ENCODE measurements at places on chromosomes 2 and 18. TPM values are rescaled to one million over a fixed set of nuclear protein-coding genes. Genes with fewer than 3 reads are reported as not detected.

The C2orf92 gene
- 5.2 TPM for total RNA-seq

The ZNF385B gene
- total RNA-seq: not detected

The GPR75 gene
- total RNA-seq: 11.4 TPM

The RNF152 gene
- 0.07 TPM for total RNA-seq

DNA sequence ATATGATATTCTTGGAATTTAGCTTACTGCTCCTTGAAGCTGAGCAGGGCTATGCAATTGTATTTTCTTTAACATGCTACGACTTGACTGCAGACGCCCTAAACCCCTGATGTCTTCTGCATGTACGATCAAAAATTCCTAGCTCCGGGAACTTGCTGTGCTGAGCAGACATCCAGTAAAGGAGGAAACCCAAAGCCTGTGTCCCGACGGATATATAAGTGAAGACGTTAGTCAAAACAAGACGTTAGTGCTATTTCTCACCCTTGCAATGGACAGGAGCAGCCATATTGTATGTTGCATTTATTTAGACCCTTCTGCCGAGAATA lies 51.5 kb downstream of the SETBP1 start:
- H3K4me3 ChIP-seq: peak overlapping the region; percentile 26
- peaks cover 37% of the 10 kb centered on the region for H3K4me1 ChIP-seq
- DNase-seq: no peak
- no peaks in the 10 kb centered on the region for H3K27me3 ChIP-seq
- no peaks in the 10 kb centered on the region for H3K36me3 ChIP-seq

DNA sequence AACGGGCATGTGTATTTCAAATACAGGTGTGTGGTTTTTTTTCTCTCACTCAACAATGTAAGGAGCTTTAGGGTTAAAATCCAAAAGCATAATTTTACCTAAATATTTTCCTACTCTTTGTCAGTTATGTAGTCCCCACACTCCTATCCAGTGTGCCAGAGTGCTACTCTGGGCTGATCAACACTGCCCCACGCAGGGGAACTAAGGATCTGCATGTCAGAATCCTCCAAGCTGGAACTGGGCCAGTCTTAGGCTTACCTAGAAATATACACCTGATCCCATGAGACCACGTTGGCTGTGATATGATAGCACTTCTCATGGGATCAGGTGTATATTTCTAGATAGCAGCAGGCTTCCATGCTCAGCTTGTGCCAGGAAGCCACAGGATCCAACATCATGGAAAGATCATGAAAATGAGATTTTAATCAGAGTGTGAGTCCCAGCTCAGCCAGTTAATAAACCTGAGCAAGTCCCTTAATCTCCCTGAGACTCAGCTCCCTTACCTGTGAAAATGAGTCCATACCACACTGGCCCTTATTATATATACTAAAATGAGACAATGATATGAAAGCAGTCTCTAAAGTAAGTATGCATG lies 29.7 kb downstream of the CCDC141 start:
- no peaks in the 10 kb centered on the region for H3K27me3 ChIP-seq
- peak; percentile 73 for DNase-seq
- no peak overlapping the region for H3K27ac ChIP-seq
- H3K4me1 ChIP-seq: peaks cover 6% of the 10 kb centered on the region

GRCh38 chr18:9901377-9901776 lies 12.4 kb upstream of the VAPA start:
- DNase-seq: no peak
- no peak overlapping the region for H3K4me3 ChIP-seq
- no peaks in the 10 kb centered on the region for H3K27me3 ChIP-seq
- no peaks in the 10 kb centered on the region for H3K36me3 ChIP-seq

GRCh38 chr2:136025057-136025973 lies 39.9 kb upstream of the DARS1 start:
- DNase-seq: no peak
- no peaks in the 10 kb centered on the region for H3K36me3 ChIP-seq
- no peak overlapping the region for H3K27ac ChIP-seq
- no peak overlapping the region for H3K4me3 ChIP-seq

DNA sequence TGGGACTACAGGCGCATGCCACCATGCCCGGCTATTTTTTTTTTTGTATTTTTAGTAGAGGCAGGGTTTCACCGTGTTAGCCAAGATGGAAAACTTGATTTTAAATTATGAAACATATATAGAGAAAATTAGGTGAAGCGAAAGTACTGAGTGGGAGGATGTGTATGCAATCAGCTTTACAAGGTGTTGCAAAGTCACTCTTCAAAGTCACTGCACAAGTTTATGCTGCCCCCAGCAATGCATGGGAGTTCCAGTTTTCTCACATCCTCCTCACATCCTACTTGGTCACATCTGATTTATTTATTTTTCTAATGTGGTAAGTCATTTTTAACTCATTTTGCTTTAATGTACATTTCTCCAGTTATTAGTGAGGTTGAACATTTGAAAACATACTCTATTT lies 49.2 kb upstream of the CHN1 start:
- H3K36me3 ChIP-seq: no peaks in the 10 kb centered on the region
- DNase-seq: no peak
- no peaks in the 10 kb centered on the region for H3K4me1 ChIP-seq
- no peak overlapping the region for H3K4me3 ChIP-seq

GRCh38 chr2:54371460-54372065 lies 84.6 kb upstream of the SPTBN1 start:
- no peaks in the 10 kb centered on the region for H3K36me3 ChIP-seq
- H3K4me3 ChIP-seq: no peak overlapping the region
- H3K27ac ChIP-seq: no peak overlapping the region
- H3K4me1 ChIP-seq: no peaks in the 10 kb centered on the region
- no peaks in the 10 kb centered on the region for H3K27me3 ChIP-seq

Data from Karpas-422 (cell line).